ENCODE measurements at places on chromosomes 12 and 14.

GRCh38 chr12:124391340-124392261, 96.7 kb downstream of the RFLNA start:
- DNase-seq, result peak; percentile 58

DNA sequence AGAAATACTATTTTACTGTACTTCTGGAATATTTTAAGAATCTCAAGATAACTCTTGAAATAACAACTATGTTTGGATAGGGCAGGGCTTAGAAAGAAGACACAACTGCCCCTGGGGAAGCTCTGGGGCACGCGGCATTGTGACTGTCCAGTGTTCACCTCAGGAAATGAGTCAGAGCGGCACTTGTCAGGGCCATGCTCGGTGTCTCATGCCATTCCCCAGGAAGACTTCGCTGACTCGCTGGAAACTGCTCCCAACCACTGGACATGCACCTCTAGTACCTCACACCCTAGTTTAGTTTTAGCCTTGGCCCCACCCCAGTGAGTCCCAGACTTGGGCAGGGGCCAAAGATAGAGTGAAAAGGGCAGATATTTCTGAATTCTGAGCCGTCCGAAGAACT, 192.0 kb downstream of the TTC7B start:
- DNase-seq, result no peak

DNA sequence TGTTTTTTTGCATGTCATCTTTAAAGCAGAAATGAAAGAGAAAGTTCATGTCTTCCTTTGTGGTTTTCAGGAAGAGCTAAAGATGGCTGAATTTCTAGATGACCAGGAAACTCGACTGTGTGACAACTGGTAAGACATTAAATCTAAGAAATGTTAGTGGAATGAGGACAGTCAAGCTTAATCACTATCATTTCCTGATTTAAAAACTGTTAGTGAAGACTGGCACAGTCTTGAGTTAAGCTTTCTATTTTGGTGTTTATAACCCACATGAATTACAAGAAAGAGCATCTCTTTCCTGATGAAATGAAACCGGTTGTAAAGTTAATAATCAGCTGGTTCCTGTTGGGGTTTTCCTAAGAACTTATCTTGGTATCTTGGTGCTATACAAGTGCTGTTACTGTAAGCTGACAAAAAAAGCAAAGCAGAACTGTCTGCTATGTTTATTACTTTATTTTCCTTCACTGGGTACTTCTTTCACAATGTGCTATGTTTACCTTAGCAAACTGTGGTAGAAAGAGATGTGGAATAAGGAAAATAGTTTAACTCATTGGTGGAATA, 5.2 kb downstream of the TRAFD1 start:
- no peak for DNase-seq

DNA sequence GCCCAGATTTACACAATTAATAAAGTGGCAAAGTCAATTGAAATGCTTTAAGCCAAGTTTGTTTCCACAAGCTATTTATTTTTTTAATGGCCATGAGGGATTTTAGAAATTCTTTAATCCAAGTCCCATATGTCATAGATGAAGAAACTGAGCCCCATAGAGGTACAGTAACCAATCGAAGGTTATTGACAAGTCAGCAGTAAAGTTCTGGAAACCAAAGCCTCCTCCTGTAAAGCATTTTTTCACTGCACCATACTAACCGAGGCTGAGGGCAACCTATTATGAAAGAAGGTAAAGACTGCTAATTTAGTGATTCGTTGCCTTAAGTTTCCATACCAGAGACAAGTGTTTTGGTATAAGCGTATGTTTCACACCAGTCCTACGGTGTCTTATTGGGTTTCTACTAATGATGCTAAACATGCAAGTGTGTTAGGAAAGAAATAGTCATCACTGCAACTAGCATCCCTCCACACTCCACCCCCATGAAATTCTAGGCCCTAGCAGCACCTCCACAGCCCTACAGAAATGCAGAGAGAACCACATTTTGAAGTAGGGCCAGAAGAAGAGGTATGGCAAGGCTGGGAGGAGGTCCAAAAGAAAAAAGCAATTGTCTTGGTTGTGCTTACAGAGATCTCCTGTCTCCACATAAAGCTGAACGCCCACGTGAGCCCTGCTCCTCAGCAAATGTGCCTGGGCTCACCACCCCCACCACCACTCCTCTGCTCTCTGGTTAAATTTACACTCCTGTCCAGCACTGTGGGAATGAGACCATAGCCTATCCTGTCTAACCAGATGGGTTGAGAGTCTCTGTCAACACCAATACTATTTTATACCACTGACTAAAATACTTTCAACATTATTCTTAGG, 271.1 kb upstream of the G2E3 start:
- no peak for DNase-seq

- DNase-seq, result no peak
Measured at GRCh38 chr12:54060174-54060974, 6.7 kb downstream of the HOXC4 start.

- no peak for DNase-seq
Measured at GRCh38 chr12:51622564-51622963, 31.5 kb downstream of the SCN8A start.

DNA sequence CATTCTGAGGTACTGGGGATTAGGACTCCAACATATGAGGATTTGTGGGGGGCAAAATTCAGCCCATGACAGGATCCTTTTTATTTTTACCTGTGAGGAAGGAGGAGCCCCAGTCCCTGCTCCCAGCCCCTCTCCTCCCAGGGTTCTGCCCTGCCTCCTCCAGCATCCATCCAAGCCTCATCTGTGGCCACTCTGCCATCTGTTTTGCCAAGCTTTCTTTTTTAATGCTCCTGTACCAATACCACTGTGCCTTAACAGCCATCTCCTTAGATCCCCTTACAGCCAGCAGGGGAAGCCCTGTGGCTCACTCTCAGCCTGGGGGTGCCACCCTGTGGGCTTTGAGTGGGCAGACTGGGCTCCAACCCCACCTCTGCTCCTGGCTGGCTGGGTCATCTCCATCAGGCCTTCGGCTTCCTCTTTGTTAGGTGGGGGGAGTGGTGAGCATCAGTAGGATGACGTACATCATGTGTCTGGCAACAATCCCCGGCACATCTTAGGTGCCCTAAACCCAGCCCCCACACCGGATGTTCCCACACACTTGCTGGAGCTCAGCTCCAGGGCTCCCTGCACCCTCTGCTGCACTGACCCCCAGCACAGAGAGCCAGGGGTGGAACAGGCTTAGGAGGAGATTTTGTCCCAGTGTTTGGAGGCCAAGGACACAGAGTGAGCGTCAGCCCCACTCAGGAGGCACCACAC, 40.2 kb downstream of the CYP46A1 start:
- no peak for DNase-seq

DNA sequence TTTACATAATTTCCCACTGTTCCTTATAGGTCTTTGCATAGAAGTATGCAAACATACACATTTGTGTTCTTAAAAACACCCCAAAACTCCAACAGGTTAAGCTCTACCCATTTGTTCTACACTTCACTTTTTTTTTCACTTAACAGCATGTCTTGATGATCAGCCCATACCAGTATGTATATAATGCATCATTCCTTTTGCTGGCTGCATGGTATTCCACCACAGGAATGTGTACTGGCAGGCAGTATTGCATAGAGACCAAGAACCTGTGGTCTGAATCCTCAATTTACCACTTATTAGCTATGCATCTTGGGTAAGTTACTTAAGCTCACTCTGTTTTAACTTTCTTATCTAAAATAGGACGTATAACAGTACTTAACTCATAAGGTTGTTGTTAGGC, 65.5 kb downstream of the SAMD4A start:
- DNase-seq, result no peak
